Lung microvascular endothelial cell (primary cell): ENCODE measurements at places on chromosomes 5 and 9. TPM values are rescaled to one million over a fixed set of nuclear protein-coding genes. Genes with fewer than 3 reads are reported as not detected.

DNA sequence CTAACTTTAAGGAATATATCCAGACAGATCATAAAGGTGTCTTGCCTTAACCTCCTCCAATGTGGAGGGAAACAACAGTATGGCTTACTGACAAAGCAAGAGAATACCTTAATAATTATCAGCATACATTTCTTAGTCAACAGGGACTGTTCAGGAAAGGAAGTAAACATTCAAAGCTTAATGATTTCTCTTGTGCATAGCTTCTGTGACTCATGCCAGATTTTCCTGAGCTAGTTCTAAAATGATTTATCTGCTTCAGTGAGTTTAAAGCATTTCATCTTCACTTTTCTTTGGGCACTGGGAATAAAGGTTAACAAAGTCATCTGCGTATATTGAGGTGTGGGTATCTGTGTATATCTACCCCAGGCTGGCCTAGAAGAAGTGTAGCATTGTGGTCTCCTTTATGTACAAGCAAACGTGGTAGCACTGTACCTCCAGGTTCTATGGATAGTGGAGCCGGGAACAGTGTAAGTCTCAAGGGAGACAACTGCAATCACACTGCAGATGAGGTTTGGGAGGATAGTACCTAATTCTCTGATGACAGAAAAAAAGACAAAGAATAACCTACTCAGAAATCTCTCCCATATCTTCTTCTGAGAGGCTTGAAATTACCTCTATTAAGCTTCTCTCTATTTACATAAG is 284.1 kb downstream of the HCN1 start:
- DNase-seq: no peak

DNA sequence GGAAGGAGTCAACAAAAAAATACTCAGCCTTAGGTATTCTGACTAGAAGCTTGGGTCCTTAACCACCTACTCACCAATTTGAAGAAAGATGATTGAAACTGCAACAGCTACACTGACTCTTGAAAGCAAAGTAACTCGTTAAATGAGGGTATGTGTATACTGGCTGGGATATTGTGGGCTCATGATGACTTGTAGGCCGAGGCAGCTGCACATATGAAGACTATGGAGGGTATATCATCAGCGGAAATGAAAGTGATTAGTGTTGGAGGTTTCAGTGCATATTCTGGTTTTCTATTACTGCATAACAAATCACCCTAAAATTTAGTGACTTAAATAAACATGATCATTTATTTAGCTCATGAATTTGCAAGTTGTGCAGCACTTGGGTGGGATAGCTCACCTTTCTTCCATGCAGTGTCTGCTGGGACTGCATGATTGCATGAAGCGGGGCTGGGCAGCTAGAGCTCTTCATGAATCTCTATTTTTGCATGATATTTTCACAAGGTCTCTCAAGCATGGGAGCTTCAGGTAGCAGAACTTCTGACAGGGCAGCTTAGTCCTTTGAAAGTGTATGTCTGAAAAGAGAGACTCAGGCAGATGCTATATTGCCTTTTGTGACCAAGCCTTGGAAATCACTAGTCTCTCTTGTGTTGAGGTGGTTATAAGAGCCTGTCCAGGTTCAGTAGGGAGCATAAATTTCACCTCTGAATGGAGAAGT is 96.1 kb upstream of the CDKN2B start:
- no peak for DNase-seq

- no peak for DNase-seq
Measured at GRCh38 chr5:153661897-153662296, 171.4 kb downstream of the GRIA1 start.

DNA sequence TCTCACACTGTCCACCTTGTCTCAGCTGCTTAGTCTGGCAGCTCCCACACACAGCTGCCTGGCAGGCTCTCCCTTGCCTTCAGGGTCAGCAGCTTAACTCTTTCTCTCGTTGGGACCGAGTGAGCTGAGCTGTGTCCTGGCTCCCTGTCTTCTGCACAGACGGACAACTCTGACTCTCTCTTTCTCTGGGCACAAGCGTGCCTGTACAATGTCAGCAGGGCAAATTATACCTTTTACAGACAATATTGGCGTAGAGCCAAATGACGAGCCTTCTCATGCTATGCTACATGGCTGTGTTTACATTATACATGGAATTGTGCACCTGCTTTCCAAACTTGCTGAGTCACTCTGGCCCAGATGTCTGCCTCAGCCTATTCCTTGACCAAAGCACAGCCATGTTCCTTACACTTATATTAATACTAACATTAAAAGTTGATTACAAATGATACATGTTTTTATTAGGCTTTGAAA is 188.6 kb downstream of the CYLC2 start:
- no peak for DNase-seq

GRCh38 chr9:132541870-132542830 is 40.3 kb upstream of the BARHL1 start:
- DNase-seq: no peak

- peak; percentile 94 for DNase-seq
Measured at GRCh38 chr5:142717582-142718215, 31.8 kb upstream of the FGF1 start.

- DNase-seq: no peak
Measured at GRCh38 chr5:78671609-78672008, 23.0 kb upstream of the LHFPL2 start.

- no peak for DNase-seq
Measured at GRCh38 chr5:73121119-73121463, 716 bp downstream of the TMEM171 start.

- DNase-seq: no peak
Measured at GRCh38 chr5:178152491-178153444, 917 bp downstream of the NHP2 start.

DNA sequence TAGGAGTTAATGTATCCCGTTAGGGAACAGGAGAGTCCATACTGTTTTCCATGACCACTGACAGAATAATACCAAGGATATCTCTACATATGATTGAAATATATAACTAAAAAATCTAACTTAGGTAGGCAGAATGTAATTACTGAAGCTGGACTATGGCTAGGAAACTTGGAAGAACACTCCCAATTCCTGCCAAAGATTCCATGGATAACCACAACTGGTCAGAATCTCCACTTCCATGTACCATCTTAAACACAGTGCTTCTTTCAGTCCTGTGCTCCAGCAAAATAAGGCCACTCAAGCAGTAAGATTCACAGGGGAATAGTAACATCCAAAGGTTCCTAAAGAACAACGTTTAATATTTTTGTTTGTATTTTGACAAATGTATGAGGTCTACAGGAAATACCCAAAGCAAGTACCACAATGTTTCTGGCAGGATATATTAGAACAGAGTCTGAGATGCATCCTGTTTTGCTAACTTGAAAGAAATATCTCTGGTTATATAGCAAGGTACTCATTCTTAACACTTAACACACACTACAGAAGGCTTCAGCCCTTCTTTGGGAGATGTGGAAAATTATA is 295.0 kb downstream of the ADAMTS6 start:
- peak; percentile 65 for DNase-seq

DNA sequence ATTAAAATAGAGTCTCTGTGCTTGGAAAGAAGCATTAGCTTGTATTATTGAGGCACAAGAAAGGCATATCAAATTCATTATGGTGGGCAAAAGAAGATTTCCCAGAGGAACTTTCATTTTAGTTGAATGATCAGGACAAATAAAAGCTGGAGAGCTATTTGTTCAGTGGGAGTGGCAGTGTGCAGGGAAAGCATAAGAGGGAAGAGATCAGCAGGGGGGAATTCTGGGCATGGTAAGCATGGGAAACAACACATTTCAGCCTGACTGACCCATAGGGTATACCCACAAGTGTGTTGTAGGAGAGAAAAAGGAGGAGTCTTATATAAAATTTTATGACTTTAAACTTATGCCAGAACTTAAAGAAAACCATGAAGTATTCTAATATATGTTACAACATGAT is 167.7 kb upstream of the RASA1 start:
- DNase-seq: no peak

- DNase-seq: no peak
Measured at GRCh38 chr9:105206821-105207699, 37.4 kb upstream of the SLC44A1 start.

DNA sequence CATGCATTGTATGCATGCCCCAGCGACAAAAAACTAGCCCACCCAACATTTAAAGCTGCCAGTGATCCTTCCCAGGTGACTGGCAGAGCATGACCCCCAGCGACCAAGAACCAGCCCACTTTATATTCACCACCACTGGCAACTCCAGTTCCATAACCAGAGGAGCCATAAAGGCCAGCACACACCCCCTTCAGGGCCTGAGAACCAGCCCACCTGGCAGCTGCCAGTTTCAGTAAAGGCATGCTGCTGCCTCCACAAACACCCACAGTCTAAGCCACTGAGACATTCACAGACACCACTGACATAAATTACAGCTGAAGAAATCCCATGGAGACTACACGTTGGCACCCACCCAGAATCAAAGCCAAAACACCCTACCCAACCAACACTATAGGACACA is 46.9 kb upstream of the RGS7BP start:
- no peak for DNase-seq

DNA sequence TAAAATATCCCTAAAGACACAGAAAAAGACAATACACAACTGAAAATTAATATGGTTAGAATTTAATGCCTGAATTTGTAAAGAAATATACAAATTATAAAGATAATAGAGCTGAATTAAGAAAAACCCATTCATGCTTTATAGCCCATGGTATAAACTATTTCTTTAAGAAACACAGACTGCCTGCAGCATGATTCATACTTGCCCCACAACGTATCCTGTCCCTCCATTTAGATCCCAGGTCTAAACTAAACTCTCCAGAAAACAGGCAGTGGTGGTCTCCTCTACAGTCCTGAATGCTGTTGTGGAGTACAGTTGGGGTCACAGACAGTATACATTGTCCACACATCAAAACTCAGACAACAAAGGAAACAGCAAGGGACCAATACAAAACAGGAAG is 24.8 kb downstream of the IL6ST start:
- no peak for DNase-seq

- DNase-seq: no peak
Measured at GRCh38 chr5:55935371-55935770, 59.4 kb downstream of the IL6ST start.

DNA sequence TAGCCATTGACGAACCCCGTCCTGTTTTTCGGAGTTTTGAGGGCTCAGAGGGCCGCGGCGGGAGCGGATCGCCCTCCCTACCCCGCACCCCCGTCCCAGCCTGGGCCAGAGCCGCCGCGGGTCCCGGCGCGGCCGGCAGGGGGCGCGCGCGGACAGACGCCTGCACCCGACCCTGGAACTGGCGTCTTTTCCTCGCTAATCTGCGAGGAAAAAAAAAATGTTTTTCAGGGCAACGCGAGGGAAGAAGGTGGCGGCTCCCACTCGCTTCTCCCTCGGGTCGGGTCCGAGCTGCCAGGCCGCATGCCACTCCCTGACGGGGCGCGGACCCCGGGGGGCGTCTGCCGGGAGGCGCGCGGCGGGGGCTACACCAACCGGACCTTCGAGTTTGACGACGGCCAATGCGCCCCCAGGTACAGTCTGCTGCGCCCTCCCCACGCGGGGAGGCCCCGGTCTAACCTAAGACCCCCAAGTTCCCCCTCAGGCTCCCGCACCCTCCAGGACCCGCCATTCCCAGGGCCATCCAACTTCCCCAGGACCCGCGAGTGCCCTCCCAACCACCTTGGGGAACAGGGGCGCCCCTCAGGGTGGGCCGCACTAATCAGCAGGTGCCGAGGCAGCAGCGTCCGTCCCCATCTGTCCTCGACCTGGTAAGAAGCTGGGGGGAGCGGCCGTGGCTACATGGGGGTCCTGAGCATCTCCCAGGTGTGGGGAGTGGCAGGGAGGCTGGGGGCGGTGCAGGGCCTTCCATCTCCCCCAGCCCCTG is at the start of gene KCNT1:
KCNT1 (plus strand) TSS at position 227 of the 763 bp plus-strand sequence; CDS start at position 301, 74 bp downstream.
- DNase-seq: peak; percentile 36

GRCh38 chr9:128860937-128861336 is 20.8 kb downstream of the KYAT1 start:
- DNase-seq: no peak

GRCh38 chr9:129552064-129552463 is 68.8 kb downstream of the C9orf50 start:
- DNase-seq: no peak

- peak; percentile 74 for DNase-seq
Measured at GRCh38 chr5:34564710-34565235, 91.4 kb upstream of the RAI14 start.

DNA sequence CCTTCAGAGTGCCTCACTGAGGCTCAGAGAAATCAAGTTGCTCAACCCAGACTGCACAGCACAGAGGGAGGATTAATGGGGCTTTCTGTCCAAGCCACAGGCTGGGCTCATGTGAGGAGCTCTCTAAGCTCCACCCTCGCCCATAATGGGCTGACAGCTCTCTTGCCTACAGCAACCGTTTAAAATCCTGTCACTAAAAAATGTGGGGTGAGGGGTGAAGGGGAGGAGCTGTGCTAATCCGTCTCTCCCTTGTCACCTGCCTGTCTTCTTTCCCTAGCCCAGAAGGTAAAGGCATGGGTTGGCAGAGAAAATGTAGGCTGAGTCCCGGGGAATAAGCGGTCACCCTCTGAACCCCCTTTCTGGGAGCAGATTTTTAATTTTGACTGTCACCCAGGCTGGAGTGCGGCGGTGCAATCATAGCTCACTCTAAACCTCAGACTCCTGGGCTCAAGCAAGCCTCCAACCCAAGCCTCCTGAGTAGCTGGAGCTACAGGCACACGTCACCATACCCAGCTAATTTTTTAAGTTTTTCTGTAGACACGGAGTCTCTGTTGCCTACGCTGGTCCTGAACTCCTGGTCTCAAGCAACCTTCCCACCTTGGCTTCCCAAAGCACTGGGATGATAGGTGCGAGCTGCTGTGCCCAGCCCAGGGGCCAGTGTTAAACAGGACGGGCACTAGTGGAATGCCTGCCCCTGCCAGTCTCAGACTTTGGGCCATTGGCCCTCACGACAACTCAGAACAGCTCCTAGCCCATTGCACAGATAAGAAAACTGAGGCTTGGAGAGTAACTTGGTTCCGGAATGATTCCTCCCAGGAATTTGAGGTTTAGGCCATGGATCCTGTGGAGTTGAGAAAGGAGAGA is 89.5 kb downstream of the LMX1B start:
- DNase-seq: no peak

DNA sequence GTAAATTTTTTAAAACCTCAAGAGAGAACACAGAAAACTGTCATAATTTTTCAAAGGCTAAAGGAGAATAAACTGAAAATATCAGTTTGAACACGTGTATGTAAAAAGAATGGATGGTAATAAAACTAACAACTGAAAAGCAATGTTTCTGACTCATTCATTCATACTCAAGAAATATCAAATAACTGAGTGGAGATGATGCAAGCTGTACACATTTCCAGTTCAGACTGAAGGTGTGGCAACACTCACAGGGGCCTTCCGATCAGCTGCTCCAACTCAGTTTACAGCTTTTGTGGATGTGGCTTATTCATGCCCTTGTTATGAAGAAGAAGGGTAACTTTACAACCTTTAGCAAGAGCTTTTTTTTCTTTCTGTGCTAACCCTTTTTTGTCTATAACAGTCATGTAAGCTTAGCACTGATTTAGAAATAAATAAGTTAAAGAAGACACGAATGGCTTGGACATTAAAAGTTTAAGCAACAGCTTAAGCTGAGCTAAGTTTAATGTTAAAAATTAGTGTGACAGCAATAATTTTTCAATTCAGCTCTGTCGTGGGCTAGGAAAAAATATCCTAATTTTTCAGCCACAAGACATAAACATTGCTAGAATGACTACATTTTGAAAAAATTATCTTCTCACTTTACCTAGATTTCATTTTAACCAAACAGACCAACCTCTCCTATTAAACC is 453.5 kb downstream of the RAB3C start:
- peak; percentile 48 for DNase-seq

Gene PRR16
- total RNA-seq: under 0.01 TPM in 1 of 2 replicates, not detected in the other

Gene MPDZ
- 55.8 and 112 TPM in 2 replicates for total RNA-seq

Gene PCDHA1
- total RNA-seq: under 0.01 TPM in 1 of 2 replicates, not detected in the other

Gene ZNF879
- total RNA-seq: 3.3 and 5.2 TPM in 2 replicates

Gene CARTPT
- not detected in 2 replicates for total RNA-seq

Gene SOX30
- not detected in 2 replicates for total RNA-seq

Gene NR2F1
- 30.5 and 118 TPM in 2 replicates for total RNA-seq

Gene ANKRD55
- total RNA-seq: 1.2 and 3.9 TPM in 2 replicates

Gene RNF208
- total RNA-seq: 0.22 TPM in 1 of 2 replicates, not detected in the other
